ENCODE measurements at places on chromosomes 5 and 9. TPM values are rescaled to one million over a fixed set of nuclear protein-coding genes. Genes with fewer than 3 reads are reported as not detected.

FOXD4L6 gene
- polyA plus RNA-seq = not detected

DMXL1 gene
- polyA plus RNA-seq = 52.7 TPM

NCBP1 gene
- 14.9 TPM for polyA plus RNA-seq

ECSCR gene
- not detected for polyA plus RNA-seq

CFAP157 gene
- not detected for polyA plus RNA-seq

DNA sequence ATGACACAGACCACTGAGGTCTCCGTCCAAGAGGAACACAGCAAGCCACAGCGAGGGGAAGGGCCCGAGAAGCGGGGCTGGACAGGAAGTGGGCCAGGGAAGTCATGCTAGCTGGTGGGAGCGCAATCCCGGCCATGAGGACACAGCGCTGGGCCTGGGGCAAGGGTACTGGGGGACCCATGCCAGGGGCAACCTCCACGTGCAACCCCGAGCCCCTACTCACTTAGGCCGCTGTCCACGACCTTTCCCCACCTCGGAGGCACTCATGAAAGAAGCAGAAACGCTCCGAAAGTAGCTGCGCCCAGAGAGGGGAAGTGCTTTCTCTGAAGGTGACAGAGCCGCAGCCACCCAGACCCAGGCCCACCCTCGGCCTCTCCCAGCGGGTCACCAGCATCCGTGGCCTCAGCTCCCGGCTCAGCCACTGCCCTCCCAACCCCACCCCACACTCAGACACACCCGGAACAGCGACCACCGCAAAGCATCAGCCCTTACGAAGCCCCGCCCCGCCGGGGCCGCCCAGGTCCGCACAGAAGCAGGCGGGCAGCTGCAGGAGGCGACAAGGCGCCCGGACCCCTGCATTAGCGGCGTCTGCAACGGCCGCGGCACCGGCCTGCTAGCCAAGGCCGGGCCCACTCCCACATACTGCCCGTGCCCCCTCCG, 782 bp downstream of the BICD2 start:
- no peaks in the 10 kb centered on the region for H3K36me3 ChIP-seq
- H3K27ac ChIP-seq = peak overlapping the region; percentile 91
- H3K4me1 ChIP-seq = peaks cover 53% of the 10 kb centered on the region
- DNase-seq = peak; percentile 48
- H3K27me3 ChIP-seq = no peaks in the 10 kb centered on the region

DNA sequence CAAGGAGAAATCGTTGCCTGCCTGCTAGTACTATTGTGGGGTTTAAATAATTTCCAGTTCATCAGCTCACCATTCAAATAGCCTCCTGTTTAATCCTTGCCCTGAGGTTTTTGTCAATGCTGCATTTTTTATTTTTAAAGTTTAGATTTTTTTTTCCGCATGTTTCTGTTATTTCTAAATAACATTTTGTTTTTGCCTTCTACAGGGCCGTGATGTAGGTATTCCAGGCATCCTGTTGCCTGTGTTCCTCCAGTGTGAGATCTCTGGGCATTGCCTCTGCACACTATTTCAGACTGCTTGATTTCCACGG, 124.3 kb downstream of the HSD17B3 start:
- no peaks in the 10 kb centered on the region for H3K36me3 ChIP-seq
- H3K4me3 ChIP-seq = no peak overlapping the region
- no peaks in the 10 kb centered on the region for H3K4me1 ChIP-seq
- DNase-seq = no peak
- no peak overlapping the region for H3K27ac ChIP-seq

DNA sequence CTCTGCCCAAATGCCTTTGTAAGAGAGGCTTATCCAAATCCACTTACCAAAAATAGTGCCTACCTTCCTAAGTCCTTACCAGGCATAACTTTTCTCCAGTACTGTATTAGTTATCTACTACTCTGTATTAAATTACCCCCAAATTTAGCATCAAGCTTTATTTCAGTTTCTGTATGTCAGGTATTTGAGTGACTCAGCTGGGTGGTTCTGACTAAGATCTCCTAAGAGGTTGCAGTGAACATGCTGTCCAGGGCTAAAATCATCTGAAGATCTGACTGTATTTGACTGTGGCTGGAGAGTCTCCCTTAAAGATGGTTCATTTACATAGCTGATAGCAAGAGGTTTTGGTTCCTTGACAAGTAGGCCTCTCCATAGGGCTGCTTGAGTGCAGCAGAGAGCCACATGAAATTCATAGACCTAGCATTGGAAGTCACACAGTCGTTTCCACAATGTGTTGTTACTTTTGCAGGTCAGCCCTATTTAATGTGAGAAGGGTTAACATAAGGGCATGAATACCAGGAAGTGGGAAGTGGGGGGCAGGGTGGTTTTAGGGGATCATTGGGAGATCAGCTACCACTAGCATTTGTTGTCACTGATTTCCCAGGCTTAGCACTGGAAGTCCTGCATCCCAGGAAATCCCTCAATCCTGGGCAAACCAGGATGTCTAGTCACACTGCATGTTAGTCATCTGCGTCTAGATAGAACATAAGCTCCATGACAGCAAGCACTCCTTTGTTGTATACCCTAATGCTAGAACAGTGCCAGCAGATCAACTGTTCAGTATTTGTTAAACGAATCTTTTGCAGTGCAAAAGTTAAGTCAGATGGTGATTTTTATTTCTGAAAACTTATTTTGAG, 2.0 kb upstream of the ZNF622 start:
- no peak for DNase-seq
- H3K4me3 ChIP-seq = peak overlapping the region; percentile 91
- no peaks in the 10 kb centered on the region for H3K36me3 ChIP-seq

- peak; percentile 66 for DNase-seq
- H3K36me3 ChIP-seq = no peaks in the 10 kb centered on the region
- H3K27ac ChIP-seq = peak overlapping the region; percentile 84
- H3K4me1 ChIP-seq = peaks cover 23% of the 10 kb centered on the region
These were observed 13.9 kb downstream of the NINJ1 start for GRCh38 chr9:93119953-93120845.

DNA sequence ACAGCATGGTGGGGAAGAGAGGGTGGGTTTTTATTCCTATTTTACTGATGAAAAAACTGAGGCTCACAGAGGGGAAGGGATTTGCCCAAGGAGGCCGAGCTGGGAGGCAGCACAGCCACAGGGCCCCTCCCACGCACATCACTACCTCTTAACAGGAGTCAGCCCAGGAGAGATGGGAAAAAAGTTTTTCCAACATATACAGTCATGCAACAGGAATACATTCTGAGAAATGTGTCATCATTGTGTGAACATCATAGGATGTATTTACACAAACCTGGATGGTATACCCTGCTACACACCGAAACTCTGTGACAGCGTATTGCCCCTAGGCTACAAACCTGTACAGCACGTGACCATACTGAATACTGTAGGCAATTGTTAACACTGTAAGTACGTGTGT, 11.6 kb downstream of the TRAF1 start:
- H3K27me3 ChIP-seq = no peaks in the 10 kb centered on the region
- no peak overlapping the region for H3K4me3 ChIP-seq
- DNase-seq = no peak
- peaks cover 10% of the 10 kb centered on the region for H3K4me1 ChIP-seq
- no peak overlapping the region for H3K27ac ChIP-seq
- H3K36me3 ChIP-seq = peaks cover 4% of the 10 kb centered on the region

DNA sequence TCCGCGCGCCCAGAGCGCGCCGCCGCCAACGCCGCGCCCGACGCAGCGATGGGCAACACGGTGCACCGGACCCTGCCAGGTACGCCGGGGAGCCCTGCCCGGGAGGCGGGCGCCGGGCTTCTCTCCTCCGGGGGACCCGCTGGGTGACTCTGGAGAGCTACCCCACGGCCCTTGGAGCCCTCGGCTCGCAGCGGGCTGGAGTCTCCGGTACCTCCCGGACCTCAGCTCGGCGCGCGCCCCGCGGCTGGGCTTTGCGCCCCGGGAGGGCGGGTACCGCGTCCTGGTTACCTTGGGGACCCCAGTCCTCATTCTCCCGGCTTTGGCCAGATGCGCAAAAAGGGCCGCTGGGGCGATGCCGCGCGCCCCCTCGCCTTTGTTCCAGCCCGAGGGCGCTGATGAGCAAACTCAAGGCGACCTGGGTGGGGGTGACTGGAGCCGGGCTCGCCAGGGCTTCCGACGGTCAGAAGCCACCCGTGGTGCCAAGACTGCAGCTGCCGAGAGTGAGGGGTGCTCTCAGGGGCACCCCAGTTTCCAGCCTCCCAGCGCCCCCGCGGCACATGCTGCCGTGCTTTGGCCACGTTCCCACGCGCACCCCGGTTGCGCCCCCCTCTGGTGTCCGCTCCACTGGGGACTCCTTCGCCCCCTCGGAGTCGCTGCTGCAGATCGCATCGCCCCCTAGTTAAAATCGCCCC, 442 bp downstream of the NEURL1B start:
- H3K36me3 ChIP-seq = no peaks in the 10 kb centered on the region
- DNase-seq = no peak
- no peak overlapping the region for H3K27ac ChIP-seq

DNA sequence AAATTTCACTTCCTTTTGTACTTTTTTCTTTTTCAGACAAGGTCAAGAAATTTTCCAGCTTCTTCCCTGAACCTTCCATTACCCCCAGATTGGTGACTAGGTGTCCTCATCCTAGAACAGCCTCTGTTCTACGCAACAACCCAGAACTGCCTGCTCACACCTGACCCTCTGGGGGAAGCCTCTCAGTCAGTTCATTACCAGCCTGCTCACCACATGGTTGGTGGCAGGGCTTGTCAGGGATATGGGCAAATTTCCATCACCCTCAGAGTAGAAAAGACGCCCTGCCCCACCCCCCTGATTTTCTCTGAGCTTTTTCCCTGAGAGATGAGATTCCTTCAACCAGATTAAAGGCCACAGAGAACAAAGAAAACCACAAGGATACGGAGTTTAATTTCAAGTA, 5.3 kb upstream of the CFAP95 start:
- H3K27me3 ChIP-seq = peaks cover 25% of the 10 kb centered on the region
- no peak overlapping the region for H3K27ac ChIP-seq
- H3K4me1 ChIP-seq = peaks cover 24% of the 10 kb centered on the region
- no peak overlapping the region for H3K4me3 ChIP-seq

DNA sequence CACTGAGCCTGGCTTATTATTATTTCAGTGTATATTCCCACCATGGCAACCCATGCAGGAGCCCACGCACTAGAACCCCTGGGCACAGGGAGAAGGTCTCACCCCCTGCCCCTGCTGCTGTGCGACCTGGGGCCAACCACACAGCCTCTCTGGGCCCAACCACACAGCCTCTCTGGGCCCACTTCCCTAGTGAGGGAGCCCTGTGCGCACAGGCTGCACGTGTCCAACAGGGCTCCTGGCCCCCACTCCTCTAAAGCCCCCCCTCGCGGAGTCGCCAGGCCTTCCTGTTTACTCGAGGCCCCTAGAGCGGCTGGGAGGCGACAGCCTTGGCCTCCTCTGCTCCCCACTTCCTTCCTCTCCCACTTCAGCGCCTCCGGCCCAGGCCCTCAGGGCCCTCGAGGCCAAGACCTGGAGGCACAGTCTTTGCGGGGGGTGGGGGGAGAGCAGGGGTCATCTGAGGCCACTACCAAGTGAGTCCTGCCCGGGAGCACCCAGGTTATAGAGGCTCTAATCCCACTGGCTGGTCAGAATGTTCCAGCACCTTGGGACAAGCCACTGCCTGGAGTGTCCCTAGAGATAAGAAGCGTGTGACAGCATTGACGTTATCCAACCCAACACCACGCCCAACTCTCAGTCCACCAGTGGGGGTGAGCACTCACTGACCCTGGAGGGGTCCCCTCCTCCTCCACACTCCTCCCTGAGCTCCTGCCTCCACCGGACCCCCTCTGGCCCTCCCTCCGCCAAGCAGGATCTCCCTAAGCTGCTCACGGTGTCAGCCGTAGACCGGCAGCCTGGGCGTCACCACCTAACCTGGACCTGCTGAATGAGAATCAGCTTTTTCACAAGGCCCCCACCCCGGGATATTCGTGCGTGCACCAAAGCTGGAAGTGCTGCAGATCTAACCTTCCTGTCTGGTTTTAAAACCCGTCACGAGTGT, 7.9 kb upstream of the ENG start:
- H3K36me3 ChIP-seq = no peaks in the 10 kb centered on the region
- peak overlapping the region; percentile 99 for H3K27ac ChIP-seq
- peak overlapping the region; percentile 77 for H3K4me3 ChIP-seq
- peaks cover 84% of the 10 kb centered on the region for H3K4me1 ChIP-seq

GRCh38 chr5:38639377-38640358, 83.2 kb upstream of the LIFR start:
- H3K36me3 ChIP-seq = no peaks in the 10 kb centered on the region
- no peak overlapping the region for H3K27ac ChIP-seq
- no peaks in the 10 kb centered on the region for H3K27me3 ChIP-seq
- no peaks in the 10 kb centered on the region for H3K4me1 ChIP-seq

GRCh38 chr9:108296056-108296455, 559.7 kb downstream of the ACTL7B start:
- no peak overlapping the region for H3K27ac ChIP-seq
- H3K4me1 ChIP-seq = no peaks in the 10 kb centered on the region
- peaks cover 15% of the 10 kb centered on the region for H3K27me3 ChIP-seq

DNA sequence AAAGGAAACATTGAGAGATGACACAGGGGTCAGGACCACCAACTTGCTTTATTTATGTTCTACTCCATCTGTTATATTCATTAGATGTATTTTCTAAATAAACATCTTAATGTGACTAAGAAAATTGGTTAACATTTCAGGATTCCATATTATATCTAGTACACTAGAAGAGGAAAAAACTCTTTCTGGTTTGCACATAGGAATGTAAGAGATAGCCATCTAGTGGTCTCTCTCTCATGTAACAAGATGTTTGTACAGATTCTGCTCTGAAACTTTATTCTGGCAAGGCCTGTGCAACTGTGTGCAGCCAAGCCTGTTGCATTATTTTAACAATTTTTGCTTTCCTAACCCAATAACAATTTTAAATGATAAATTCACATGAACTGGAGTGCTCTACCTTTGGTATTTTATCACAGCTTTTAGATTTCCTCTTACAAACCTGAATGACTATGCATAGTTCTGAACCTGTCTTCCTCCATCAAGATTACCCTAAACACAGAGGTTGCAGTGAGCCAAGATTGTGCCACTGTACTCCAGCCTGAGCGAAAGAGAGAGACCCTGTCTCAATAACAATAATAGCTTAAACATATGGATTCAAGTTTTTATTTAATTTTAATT, 148.2 kb downstream of the GIN1 start:
- no peak overlapping the region for H3K4me3 ChIP-seq
- H3K4me1 ChIP-seq = no peaks in the 10 kb centered on the region
- H3K27me3 ChIP-seq = no peaks in the 10 kb centered on the region
- H3K27ac ChIP-seq = no peak overlapping the region

Data from naive B cell (primary cell).